Hematopoietic multipotent progenitor cell treated with erythropoietin and hydrocortisone succinate and interleukin-3 and kit ligand, for 17 days (in vitro differentiated cells): ENCODE measurements at places on chromosomes 2 and 18.

DNA sequence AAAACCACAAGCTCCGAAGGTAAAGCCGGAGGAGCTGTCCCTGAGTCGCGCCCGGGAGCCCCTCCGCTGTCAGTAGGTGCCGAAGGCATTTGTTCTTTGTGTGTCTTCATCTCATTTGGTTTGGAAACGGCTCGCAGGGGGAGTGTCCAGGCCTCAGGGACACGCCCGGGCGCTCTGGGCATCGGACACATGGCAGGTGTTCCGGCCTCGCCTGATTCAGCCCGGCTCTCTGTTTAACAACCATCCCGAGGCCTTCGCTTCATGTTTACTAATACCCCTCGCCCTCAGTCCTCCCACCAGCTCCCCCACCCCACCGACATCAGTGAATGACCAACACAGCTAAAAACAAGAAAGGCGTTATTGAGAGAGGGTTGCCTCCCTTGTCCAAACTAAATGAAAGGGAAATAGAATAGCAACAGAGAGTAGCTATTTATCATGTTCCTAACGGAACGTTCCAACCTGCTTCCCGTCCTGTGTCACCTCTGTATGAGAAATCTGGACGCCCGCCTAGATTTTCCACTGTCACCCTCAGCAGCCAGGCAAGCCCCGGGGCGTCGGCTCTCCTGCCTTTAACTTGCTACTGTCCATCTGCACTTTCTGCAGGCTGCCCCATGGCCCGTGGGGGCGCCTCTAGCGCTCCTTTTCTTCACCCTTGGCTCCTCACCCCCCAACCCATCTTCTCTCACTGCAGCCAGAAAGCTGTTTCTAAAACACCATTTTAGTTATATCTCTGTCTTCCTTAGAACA is 73.9 kb downstream of the MYCN start:
- DNase-seq, result no peak

DNA sequence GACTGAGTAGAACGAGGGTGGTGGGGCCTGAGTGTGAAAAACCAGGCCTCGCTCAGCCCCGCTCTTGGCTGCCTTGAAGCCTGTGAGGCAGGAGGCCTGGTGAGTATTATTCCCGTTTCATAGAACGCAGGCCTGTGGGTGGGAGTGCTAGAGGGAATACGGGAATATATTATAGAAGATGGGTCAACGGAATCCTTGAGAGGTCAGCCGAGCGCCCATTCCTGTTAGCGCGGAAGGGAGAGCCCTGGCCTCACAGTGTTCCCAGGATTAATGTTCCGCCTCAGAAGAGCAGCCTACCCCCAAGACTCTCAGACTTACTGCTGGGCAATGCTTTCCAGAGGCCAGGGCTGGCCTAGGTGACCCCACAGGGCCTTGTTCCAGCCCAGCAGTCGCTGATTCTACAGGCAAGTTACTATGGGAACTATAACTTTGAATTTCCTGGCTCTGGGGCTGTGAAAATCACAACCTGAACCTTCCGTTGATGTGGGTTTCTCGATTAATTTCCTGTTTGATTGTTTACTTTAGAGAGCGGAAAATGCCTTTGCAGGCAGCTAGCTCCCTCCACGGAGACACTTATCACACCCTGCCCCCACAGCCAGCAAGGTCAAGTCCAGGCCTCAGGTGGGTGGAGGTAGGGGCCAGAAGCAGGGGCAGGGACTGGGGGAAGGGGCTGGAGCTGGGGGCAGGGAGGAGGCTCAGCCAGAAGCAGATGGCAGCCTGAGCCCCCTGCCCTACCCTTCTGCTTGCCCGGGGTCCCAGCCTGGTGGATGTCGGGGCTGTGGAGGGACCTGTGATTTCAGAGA is 108.3 kb downstream of the SMAD7 start:
- DNase-seq, result no peak

GRCh38 chr2:115560666-115561065 is 1118.2 kb downstream of the DPP10 start:
- no peak for DNase-seq

DNA sequence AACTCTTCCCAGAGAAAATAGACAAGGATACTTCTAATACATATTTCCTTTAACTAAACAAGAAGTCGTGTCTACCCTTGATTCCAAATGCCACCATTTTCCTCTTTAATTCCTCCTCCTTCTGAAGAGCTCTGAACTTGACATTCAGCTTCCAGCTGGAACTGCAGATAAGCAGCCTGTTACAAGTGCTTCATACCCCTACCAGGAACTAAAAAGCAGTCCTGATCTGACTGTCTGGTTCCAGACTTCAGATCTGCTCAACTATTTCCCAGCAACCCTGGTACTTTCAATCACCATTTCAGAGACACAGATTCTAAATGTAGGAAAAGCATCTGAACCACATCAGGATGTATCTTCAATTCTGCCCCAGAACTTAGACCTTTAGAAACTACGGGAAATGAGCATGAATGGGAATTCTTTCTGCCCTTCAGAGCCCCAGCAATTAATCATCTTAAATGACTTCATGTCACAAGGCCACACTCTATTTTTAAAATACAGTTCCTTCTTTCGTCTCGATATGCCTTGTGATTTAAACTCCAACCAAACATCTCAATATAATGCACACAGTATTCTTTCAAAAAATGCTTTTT is 159.5 kb downstream of the L3MBTL4 start:
- no peak for DNase-seq

DNA sequence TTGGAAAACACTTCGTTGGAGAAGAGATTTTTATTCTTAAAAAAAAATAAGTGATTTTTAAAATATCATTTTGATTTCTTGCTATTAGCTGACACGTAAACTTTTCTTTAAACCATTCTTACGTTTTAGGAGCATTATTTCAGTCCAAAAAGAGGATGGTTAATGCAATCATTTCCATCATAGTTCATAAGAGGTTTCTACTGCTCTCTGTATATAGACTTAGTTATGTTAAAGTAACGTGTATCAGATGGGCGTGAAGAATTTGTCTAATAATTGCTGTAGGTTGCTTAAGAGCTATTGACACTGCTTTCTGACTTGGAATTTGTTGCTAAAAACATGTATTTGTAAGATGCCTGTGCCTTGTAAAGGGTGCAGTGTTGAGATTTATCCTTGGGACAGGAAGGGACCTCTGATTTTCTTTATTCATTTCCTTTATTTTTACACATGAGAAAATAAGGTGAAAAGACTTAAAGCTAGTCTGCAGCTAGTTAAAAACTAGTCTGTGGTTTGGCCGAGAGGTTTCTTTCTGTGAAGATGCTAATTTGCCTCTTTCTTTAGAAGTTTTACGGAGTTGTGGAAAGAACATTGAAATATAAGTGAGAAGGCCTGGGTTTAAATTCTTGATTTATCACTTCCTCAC is 2.9 kb downstream of the ANKRD12 start:
- DNase-seq, result no peak

GRCh38 chr2:73111073-73112025 is 1.4 kb downstream of the RAB11FIP5 start:
- DNase-seq, result no peak

GRCh38 chr2:88053934-88054781 is 1.4 kb downstream of the KRCC1 start:
- peak; percentile 43 for DNase-seq

DNA sequence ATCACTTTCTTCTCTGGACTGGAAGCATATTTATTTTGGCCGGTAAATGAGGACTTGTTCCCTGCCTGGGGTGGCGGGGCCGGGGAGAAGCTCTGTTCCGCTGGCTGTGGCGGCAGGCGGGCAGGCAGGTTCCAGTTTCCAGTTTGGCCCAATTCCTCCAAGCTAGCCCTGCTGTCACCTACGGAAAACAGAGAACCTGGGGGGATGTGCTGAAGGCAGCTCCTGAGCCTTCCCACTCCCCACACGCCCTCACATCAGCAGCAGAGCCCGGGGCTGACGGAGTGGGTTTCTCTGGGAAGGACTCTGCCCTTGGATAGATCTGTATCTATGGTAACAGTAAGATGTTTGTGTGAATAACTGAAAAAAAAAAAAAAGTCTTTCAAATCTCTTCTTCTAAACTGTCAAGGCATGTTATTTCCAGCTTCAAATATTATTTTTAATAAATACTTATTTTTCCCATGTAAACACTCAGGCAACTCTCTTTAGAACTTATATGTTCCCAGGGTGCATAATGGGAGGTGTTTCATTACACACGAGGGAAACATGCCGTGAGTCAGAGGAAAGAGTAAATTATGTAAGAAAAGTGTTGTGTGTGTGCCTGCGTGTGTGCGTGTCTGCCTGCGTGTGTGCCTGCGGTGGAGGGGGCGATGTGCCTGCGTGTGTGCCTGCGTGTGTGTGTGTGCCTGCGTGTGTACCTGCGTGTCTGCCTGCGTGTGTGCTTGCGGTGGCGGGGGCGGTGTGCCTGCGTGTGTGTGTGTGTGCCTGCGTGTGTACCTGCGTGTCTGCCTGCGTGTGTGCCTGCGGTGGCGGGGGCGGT is 116.1 kb upstream of the ZNF516 start:
- DNase-seq, result no peak
